ENCODE measurements at places on chromosomes 4 and X.

- DNase-seq = no peak
Measured at GRCh38 chrX:1941321-1941720, 326.5 kb downstream of the ASMT start.

DNA sequence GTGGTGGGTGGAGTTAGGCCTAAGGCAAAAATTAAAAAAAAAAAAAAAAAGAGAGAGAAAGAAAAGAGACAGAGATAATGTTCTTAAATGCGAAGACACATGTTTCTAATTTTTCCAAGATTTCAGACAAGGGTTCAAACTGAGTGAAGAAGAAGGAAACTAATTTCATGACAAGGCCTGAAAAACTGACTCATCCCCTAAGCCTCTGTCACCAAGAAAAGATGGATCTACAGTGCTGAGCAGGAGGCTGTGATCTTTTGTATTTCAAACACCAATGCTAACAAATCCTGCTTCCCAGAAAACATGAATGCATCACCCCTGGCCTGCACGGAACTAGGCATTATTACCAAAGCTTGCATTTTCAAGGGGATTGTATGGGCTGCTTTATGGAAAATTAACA is 75.3 kb downstream of the PPARGC1A start:
- DNase-seq = no peak

DNA sequence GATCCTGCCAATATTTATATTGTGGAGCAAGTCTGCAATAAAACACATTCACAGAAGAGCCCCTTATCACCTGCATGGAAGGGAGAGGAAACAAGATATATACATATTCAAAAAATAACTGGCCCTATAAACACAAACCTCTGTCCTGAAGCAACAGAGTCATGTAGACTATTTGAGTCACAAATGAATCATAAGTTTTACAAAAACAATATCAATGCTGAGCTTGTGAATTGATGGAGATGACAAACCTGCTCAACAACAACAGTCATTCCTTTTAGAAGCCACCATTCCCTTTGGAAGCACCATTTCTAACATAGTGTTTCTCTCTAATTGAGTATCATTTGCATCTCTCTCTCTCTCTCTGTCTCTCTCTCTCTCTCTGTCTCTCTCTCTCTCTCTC is 313.9 kb downstream of the MID1IP1 start:
- DNase-seq = no peak

GRCh38 chr4:7938266-7938608 is 1.4 kb downstream of the AFAP1 start:
- DNase-seq = no peak

GRCh38 chr4:167088115-167088514 is 146.2 kb downstream of the SPOCK3 start:
- no peak for DNase-seq

- peak; percentile 13 for DNase-seq
Measured at GRCh38 chr4:166014411-166014810, 141.4 kb downstream of the TLL1 start.

GRCh38 chrX:137479386-137479785 is 86.5 kb upstream of the ZIC3 start:
- no peak for DNase-seq

DNA sequence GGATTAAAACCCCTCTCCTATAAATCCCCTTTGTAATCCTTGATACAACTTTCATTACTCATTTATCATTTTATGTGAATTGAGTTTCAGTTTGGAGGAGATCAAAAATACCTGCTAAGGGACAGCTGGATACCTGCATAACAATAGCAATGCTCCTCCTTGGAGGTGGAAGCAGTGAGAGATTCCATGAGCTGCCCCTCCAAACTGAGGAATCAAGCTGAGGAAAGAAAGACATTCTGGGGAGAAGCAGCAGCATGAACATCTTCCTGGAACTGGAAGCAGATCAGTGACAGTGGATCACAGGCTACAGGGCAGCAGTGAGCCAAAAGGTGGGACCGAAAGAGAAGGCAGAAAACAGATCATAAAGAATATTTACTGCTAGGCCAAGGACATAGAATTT is 199.8 kb upstream of the CNKSR2 start:
- DNase-seq = no peak

GRCh38 chr4:17489721-17490120 is 22.2 kb downstream of the QDPR start:
- DNase-seq = no peak

Measured in transverse colon (tissue), 4 donors.